ENCODE measurements at places on chromosomes 12 and 14.

DNA sequence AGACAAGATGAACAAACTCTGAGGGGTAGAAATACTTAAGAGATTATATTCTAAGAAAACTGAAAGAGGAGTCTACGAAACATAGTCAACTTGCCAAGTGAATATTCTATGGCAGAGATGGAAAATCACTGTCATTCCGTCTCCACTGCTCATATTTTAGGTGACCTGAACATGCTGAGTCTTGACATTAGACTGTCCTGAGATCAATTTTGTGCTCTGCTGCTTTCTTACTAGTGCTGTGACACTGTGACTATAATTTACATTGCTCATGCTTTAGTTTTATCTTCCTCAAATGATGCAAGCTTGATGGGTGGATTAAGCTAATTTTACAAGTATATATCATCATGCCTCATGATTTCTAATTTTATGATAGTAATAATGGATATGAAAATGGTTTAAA is 228.2 kb upstream of the LRFN5 start:
- DNase-seq: no peak

DNA sequence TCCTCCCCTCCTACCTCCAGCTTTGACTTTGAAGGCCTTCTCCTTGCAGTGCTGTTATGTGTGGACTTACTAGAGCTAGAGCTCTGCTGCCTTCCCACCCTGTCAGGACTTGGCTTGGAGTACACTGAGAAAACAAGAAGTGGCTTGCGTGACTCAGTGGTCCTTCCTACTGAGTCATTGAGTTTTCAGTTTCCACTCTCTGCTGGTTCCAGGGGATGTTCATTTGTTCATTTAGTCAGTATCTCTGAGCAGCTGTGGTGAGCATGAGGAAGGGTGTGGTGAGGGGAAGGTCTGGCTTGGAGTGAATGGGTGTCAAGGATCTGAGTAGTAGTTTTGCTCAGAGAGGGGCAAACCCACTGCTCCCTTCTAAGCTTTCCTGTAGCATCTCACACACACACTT is 17.2 kb upstream of the ELK3 start:
- no peak for DNase-seq

- no peak for DNase-seq
Measured at GRCh38 chr12:114414031-114414865, 8.3 kb upstream of the TBX5 start.

GRCh38 chr12:9260931-9261330 is 52.7 kb upstream of the PZP start:
- no peak for DNase-seq

DNA sequence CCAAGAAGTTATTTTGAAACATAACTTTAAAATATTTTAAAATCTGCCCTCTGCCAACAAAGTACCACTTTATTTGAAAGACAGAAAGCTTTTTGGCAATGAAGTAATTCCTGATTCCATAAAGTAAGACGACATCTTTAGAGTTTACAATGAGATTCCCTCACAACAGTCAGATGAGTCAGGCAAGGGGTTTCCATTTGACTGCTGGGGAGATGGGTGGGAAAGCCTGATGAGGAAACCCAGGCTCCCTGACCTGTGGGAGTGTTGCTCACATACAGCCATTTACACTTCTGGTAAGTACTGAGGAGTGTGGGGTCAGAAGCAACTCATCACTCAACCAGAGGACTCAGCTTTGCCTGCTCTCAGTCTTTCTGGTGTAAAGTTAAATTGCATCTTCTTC is 10.2 kb downstream of the KITLG start:
- DNase-seq: no peak

- DNase-seq: no peak
Measured at GRCh38 chr12:23909551-23909950, 39.9 kb downstream of the SOX5 start.

- DNase-seq: no peak
Measured at GRCh38 chr14:104118006-104118844, 20.2 kb upstream of the KIF26A start.
